ENCODE measurements at places on chromosomes 16 and 17. TPM values are rescaled to one million over a fixed set of nuclear protein-coding genes. Genes with fewer than 3 reads are reported as not detected.

The TMC5 gene
- total RNA-seq = not detected

The GRIN2A gene
- not detected for total RNA-seq

The ACSM2A gene
- not detected for total RNA-seq

The FBXW10 gene
- not detected for total RNA-seq

The C17orf67 gene
- total RNA-seq = 1.9 TPM

The KRTAP17-1 gene
- total RNA-seq = not detected

Data from activated naive CD4-positive, alpha-beta T cell treated with anti-CD3 and anti-CD28 coated beads for 36 hours (primary cell).